Psoas muscle (tissue), 8 donors: ENCODE measurements at places on chromosomes 6 and 20. TPM values are rescaled to one million over a fixed set of nuclear protein-coding genes. Genes with fewer than 3 reads are reported as not detected.

The PTGIS gene
- 17.2 TPM for total RNA-seq

- DNase-seq, result no peak
Measured at GRCh38 chr20:16821211-16822089, 73.3 kb downstream of the OTOR start.

- DNase-seq, result no peak
Measured at GRCh38 chr20:52536841-52537400, 345.3 kb upstream of the ZFP64 start.

DNA sequence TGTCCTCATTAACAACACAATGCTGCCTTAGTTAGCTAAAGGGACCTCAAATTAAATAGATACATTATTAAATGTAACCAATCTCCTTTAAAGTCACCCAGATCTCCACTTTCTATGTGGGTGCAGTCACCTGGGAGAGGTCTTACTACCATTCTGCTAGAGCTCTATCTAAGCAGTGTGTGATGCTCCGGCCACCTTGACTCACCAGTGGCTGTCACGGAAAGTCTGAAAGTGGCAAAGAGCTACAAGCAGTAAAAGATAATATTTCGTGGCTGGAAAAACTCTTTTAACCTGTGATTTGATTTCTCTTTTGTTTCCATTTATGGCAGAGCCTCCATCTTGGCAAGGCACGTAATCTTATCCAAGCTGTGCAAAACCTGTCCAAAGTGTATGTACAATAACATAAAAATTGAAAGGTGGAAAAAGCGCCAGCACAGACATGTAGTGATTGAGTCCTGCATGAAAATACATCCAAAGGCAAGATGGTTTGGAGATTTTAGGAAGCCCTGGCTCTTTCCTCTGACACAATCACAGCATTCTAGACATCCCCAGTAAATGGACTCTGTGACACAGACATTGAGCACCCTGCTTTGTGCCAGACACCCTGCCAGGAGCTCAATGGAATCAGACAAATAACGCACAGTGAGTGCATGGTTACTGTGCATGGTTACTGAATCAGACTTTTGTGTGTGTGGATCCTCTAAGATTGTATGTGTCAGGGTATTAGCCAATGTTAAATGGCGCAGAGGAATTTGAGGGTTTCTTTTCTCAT lies 116.6 kb downstream of the ADAT2 start:
- no peak for DNase-seq

DNA sequence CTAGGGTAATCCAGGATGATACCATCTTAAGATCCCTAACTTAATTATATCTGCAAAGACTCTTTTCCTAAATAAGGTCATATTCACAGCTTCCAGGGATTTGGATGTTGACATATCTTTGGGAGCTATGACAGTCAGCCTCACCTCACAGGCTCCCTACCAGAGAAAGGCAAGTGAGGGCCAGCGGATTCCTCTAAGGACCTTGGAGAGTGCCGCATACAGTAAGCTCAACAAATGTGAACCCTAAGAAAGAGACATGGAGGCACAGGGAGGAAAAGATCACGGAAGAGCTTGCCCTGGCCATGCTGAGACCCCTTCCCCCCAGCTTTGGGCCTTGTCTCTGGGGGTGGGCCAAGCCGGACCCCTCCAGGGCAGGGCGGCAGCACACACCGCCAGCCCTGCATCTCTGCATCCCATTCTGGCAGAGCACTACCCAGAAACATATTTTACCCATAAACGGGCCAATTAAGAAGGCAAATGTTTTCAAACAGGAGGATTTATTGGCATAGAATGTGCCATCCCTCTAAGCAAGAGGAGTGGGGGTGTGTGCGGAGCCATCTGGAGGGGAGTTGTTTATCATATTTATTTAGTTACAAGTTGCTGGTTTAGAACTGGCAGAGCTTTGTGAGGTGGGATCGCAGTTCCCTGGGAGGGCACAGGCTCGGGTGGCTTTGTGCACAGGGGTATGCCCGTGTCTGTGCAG lies 55.4 kb downstream of the CHMP4B start:
- no peak for DNase-seq

- no peak for DNase-seq
Measured at GRCh38 chr20:2297357-2297728, 1.5 kb downstream of the TGM3 start.

GRCh38 chr6:130908958-130909357 lies 81.8 kb downstream of the SMLR1 start:
- no peak for DNase-seq

The DYNLT2 gene
- 0.73 TPM for total RNA-seq

- DNase-seq, result no peak
Measured at GRCh38 chr6:73929405-73929804, 233.4 kb downstream of the CD109 start.

The CDH26 gene
- total RNA-seq, result 0.22 TPM

The PLCB1 gene
- total RNA-seq, result 8.4 TPM

The PNPLA1 gene
- not detected for total RNA-seq

The IER3 gene
- total RNA-seq, result 29.2 TPM

DNA sequence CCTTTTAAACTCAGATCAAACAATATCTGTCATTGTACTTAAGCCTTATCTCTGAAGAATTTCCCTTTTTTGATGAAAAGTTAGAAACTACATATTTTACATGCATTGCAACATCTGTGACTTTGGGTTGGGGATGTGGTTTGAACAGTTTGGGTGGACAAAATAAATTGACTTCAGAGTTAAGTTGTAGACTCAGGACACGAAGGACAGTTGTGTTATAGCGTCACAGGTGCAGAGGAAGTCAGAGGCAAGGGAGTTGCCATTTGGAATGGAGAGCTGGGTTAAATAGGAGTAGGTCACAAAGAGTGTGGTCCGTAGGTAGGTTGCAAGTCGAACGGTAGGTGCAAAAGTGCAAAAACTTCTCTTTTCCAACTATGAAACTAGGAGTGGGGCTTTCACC lies 46.0 kb downstream of the ZFAND3 start:
- DNase-seq, result no peak

The HSPA1L gene
- 2.5 TPM for total RNA-seq
